ENCODE measurements at places on chromosomes 4 and X.

DNA sequence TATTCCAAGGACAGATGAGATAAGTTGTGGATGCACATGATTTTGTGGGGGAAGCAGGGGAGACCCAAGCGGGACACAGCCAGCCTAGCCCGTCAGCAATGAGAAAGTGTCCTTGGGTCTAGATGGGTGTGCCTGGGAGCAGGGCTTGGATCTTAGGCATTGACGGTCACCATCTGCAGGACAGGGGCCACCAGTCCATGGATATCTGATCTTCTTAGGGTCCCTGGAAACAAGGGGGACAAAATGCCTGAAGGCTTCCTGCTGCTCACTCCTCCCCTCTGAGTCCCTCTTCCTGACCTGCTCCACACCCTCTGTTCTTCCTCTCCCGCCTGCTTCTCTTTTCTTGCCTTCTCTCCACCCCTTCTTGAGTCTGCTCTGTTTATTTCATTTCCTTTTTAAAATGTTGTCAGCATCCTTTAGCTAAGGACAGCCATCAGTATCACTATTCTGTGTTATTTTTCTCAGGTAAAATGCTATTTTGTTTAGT lies 298.4 kb downstream of the RAPGEF2 start:
- no peaks in the 10 kb centered on the region for H3K27me3 ChIP-seq
- DNase-seq = no peak
- H3K36me3 ChIP-seq = no peaks in the 10 kb centered on the region
- H3K27ac ChIP-seq = no peak overlapping the region

GRCh38 chrX:105018865-105019264 lies 201.6 kb downstream of the TEX13A start:
- H3K4me3 ChIP-seq = no peak overlapping the region
- H3K4me1 ChIP-seq = no peaks in the 10 kb centered on the region
- no peaks in the 10 kb centered on the region for H3K27me3 ChIP-seq

DNA sequence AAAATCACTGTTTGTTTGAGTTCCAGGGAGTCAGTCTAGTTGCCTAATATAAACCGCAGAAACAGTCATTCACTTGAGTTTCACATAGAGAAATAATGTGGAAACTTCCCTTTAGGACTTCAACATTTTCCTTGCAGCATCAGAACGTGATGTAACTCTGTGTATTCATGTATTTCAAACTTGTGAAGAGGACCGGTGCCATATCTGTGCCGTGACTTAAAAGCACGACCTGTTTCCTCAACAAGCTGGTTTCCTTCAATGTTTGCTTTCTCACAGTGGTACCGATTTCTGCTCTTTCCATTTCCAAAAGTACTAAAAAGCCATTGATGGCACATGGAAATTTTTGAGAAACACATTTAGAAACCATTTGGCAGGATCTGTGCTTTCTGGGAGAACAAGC lies 166.6 kb upstream of the RAPGEF2 start:
- H3K27me3 ChIP-seq = no peaks in the 10 kb centered on the region
- H3K4me1 ChIP-seq = no peaks in the 10 kb centered on the region
- H3K36me3 ChIP-seq = no peaks in the 10 kb centered on the region
- H3K27ac ChIP-seq = no peak overlapping the region
- DNase-seq = no peak

GRCh38 chr4:1592709-1593417 lies 91.2 kb downstream of the FAM53A start:
- no peaks in the 10 kb centered on the region for H3K36me3 ChIP-seq
- H3K27me3 ChIP-seq = no peaks in the 10 kb centered on the region
- H3K4me1 ChIP-seq = no peaks in the 10 kb centered on the region
- no peak overlapping the region for H3K27ac ChIP-seq
- no peak overlapping the region for H3K4me3 ChIP-seq

DNA sequence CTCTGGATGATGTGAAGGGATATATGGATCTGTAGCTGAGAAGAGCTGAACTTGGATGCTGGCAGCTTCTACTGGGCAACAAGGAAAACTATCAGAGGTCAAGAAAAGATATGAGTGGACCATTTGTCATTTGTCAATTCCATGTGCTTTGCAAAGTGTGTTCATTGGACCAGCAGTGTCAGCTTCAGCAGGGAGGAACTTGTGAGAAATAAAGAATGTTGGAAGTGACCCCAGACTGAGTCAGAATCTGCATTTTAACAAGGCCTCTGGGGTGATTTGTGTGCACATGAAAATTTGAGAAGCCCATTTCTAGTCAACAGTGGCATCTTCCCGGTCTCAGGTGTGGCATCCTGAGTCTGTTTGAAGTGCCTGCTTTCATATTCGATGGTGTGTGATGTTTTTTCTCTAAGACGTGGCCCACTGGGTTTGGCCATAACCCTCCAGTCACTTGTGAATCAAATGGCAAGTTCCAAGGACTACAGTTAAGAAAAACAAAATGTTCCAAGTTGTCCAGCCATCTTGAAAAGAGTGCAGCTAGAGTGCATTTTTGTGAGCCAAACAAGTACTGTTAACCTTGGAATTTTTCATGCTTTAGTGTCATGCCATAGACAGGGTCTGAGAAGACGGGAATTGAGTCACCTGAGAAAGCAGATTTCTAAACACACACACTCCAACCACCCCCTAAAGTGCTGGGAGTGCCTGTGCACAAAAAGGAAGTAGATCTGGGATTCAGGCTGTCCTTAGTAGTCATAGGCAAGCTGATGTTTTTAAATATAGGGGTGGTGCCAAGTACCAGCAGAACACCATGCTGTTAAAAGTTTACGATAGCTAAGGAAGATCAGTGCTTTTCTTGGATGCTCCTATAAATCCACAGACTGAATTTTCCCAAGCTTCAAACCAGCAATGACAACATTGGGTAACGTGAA lies 26.4 kb downstream of the GPM6B start:
- H3K27ac ChIP-seq = no peak overlapping the region
- H3K36me3 ChIP-seq = no peaks in the 10 kb centered on the region
- H3K4me3 ChIP-seq = no peak overlapping the region

DNA sequence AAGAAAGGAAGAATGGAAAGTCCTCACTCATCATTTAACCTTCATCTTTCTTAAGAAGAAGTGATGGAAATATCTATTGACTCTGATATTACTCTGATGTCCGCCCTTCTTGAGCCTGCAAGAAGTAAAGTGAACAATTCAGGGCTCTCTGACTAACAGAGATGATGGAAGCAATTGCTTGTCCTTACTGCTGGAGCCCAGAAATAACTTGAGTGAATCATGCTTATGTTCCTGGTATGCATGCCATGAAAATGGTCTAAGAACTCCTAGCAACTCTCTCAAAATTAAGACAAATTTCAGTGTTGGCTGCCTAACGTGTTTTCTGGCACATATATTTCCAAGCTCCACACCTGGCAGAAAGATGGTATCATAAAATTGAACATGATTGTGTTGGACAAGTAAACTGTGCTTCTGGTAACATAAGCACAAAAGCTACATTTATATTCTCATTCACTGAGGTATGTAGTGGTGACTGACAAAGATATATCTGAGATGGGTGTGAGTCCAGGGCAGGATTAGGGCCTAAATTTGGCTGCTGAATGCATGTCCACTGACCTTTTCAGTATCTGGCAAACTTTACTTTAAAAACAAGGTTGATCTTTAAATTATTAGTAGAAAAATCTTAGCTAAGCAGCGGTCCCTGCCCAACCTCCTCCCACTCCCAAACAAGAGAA lies 109.2 kb upstream of the OTUD4 start:
- no peaks in the 10 kb centered on the region for H3K36me3 ChIP-seq
- no peaks in the 10 kb centered on the region for H3K27me3 ChIP-seq
- no peaks in the 10 kb centered on the region for H3K4me1 ChIP-seq
- H3K4me3 ChIP-seq = no peak overlapping the region

GRCh38 chr4:175326796-175327195 lies 408.6 kb downstream of the ADAM29 start:
- no peak overlapping the region for H3K4me3 ChIP-seq
- H3K36me3 ChIP-seq = no peaks in the 10 kb centered on the region
- H3K27ac ChIP-seq = no peak overlapping the region
- no peak for DNase-seq
- no peaks in the 10 kb centered on the region for H3K27me3 ChIP-seq

DNA sequence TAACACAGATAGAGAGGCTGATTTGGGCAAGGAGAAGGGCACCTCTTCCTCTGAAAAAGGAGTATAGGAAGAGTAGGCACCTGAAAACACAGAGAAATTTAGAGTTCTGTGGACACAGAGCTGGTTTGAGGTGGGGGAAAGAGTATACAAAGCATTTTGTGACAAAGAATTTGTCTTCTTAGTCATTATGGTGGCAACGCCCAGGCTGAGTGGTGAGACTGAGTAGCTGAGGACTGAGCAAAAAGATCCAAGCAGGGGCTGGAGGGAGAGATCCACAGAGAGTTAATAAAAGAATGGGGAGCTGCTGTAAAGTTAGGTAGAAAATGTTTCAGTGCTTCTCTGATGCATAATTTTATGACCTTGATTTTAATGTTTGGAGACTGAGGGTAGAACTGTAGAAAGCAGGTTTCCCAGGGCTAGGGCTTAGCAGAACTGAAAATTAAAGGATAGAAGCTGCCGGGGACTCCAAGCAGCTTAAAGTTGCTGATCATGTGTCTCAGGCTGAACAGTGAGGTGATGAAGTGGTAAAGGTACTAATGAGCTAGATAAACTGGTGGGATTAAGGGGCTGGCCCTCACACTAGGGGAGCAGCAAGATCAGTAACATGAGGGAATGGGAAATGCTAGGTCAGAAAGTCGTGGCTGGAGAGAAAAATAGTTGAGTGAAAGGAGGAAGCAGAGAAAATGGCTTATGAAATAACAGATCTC lies 118.9 kb downstream of the CEP44 start:
- no peaks in the 10 kb centered on the region for H3K4me1 ChIP-seq
- H3K36me3 ChIP-seq = no peaks in the 10 kb centered on the region
- H3K27me3 ChIP-seq = no peaks in the 10 kb centered on the region
- H3K4me3 ChIP-seq = no peak overlapping the region

- no peak overlapping the region for H3K4me3 ChIP-seq
- no peak for DNase-seq
- no peak overlapping the region for H3K27ac ChIP-seq
- no peaks in the 10 kb centered on the region for H3K36me3 ChIP-seq
Observed at GRCh38 chr4:1084796-1085403, 28.5 kb downstream of the RNF212 start.

- no peaks in the 10 kb centered on the region for H3K27me3 ChIP-seq
- H3K36me3 ChIP-seq = no peaks in the 10 kb centered on the region
- peak; percentile 33 for DNase-seq
- peak overlapping the region; percentile 69 for H3K27ac ChIP-seq
- H3K4me3 ChIP-seq = peak overlapping the region; percentile 37
- peaks cover 9% of the 10 kb centered on the region for H3K4me1 ChIP-seq
Observed at GRCh38 chrX:16786791-16787735, 797 bp downstream of the TXLNG start.

DNA sequence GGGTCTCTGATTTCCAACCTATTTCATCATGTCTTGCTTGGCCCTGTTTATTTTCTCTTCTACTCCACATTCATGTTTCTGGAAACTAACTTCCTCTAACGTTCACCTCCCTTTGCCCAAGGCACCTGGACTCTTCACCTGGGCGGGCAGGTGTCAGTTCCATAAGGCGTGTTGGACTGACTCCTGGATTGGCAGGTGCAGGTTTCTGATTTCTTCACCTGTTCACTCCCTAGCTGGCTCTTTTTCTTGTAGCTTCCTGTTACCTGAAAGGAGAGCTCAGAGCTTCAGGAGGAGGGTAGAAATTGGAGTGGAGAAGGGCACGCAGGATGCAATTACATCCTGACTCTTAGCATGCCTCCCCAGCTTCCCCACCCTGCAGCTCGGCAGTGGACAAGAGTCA lies 350.8 kb upstream of the KLF3 start:
- H3K27ac ChIP-seq = no peak overlapping the region
- DNase-seq = no peak
- peaks cover 39% of the 10 kb centered on the region for H3K4me1 ChIP-seq
- no peak overlapping the region for H3K4me3 ChIP-seq

DNA sequence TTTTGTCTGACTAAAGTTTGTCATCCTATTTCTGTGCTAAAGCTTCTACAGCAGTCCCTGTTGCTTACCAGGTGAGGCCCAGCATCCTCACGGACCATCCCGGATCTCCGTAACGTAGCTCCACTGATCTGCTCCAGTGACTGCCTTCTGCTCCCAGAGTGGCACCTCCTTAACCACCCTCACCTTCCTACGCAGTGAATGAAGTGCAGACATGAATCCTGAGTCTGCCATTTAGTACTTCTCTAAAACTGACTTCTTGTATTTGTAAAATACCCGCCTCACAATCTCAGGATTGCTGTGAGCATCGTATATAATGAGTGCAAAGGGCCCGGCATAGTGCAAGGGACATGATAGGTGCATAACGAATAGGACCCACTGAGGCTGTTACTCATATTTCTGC lies 27.7 kb upstream of the ACSL1 start:
- peaks cover 5% of the 10 kb centered on the region for H3K27me3 ChIP-seq
- no peak for DNase-seq

DNA sequence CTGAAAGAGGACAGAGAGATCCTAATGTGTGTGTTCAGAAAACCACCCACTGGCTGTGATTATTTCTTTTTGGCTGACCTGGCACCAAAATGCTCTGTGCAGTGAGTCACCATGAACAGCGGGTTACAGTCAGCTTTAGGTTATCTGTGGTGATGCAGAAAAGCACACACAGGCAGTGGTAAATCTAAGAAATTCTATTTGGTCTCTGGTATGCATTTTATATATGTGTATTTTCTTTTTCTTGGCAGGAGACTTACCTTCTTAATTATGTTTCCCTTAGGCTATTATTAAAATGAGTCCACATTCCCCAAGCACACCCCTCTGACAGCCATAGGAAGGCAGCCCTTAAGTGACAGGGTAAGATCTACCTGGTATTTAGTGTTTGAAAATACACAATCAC lies 79.1 kb upstream of the TFDP3 start:
- no peaks in the 10 kb centered on the region for H3K36me3 ChIP-seq
- H3K27ac ChIP-seq = no peak overlapping the region
- H3K4me1 ChIP-seq = no peaks in the 10 kb centered on the region
- DNase-seq = no peak

DNA sequence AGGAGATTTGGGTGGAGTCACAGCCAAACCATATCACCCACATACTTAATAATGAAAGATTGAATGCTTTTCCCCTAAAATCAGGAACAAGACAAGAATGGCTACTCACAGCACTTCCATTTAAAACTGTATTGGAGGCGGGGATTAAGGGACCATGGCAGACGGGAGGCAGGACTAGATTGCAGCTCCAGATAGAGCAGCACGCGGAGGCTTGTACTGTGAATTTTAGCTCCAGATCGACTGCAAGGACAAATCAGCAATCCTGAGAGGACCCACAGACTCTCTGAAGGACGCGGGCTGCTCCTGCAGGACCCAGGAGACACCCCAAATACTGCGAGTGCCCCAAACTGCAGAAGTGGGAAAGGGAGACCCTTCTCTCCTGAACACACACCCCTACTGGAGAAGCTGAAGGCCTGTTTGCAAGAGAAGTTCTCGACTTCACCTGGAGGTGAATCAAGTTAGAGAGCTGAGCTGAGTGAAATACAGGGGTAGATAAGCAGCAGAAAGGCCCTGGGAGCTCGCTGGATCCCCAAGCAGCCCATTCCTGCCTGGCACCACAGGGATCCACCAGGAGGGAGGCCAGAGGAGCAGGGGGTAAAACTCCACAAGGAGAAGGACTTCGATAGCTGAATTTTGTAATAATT lies 207.4 kb upstream of the INTU start:
- no peak overlapping the region for H3K4me3 ChIP-seq
- H3K27me3 ChIP-seq = no peaks in the 10 kb centered on the region
- H3K36me3 ChIP-seq = no peaks in the 10 kb centered on the region
- no peak for DNase-seq
- no peaks in the 10 kb centered on the region for H3K4me1 ChIP-seq
- H3K27ac ChIP-seq = no peak overlapping the region
